Skin of body (tissue), 3 donors: ENCODE measurements at places on chromosomes 3 and 15. TPM values are rescaled to one million over a fixed set of nuclear protein-coding genes. Genes with fewer than 3 reads are reported as not detected.

- DNase-seq, result no peak
These were observed 62.1 kb downstream of the SLC49A4 start for GRCh38 chr3:122857019-122857418.

GRCh38 chr3:88469216-88469615 is 319.5 kb downstream of the C3orf38 start:
- no peak for DNase-seq

DNA sequence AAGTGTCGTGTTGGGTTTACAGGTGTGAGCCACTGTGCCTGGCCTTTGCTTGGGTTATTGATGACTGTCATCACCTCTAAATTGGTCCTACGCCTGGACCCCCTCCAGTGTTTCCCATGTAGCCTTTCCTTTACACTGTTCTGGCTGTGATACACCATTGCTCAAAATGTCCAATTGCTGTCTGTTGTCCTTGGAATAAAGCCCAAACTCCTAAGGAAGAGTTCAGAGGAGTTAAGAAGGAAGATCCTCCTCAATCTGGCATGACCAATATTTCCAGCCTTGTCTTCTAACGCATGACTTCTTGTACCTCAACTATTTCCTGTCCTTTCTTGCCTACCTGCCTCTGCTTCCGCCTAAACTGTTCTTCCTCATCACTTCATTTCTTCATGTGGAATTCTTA is 113.1 kb downstream of the POLR2M start:
- DNase-seq, result no peak

DNA sequence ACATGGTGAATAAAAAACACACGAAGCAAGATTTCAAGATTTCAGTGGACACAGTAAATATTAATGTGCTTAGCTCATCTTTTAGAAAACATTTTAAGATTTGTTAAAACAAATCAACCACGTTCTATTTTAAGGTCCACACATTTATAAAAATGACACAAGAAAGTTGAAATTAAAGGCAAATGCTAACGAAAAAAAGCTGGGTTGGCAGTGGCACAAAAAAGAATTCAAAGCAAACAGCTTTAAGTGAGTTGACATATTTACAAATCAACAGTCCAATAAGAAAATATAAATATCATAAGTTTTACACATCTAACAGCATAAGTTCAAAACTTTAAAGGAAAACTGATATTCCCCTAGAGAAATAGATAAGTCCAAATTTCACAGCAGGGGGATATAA is 430.4 kb upstream of the CCDC54 start:
- DNase-seq, result no peak

GRCh38 chr15:29143293-29143692 is 126.3 kb downstream of the NSMCE3 start:
- DNase-seq, result no peak

GRCh38 chr3:5210926-5211325 is 23.4 kb downstream of the EDEM1 start:
- no peak for DNase-seq

DNA sequence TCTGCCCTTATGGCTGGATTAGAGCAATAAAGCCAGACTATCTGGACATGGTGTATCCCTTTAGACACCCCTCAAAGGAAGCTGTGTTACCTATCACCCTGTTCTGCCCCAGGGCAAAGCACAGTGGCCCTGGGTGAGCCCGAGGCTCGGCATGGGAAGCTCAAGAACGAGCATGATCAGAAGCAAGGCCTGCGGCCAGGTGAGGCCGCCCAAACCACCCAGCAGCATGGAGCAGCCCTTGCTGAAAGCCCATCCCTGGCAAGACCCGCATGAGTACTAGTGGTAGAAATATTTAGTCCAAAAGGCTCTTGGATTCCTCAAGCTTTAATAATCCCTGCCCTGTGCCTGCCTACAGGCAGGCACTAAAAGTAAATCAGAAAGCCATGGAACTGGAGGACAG is 261.1 kb downstream of the MEX3B start:
- no peak for DNase-seq

DNA sequence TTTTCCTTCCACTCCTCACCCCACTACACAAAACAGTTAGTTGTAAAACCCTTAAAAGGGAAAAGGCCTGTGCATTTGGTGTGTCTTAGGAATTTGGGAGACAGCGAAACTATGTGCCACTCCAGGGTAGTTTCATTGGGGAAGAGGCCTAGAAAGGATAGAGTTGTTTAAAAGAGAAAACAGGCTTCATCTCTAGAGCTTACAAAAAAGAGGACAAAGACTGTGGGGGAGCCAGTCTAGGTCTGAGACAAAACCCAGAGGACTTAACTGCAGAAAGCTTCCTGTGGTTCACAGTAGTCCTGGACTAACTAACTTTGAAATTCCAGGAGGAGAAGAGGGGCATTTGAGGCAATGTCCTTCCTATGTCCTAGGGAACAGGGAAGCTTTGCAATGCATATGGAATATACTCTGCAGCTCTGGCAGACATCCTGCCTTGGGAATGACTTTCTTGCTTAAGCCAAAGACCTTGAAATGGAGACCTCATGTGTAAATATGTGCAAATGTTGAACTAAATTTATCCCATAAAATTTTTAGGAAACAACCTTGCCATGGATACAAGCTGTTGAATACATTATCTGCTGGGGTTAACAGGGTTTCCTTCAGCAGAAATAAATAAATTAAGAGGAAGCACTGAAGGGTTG is 159.4 kb downstream of the LSAMP start:
- DNase-seq, result peak; percentile 3

DNA sequence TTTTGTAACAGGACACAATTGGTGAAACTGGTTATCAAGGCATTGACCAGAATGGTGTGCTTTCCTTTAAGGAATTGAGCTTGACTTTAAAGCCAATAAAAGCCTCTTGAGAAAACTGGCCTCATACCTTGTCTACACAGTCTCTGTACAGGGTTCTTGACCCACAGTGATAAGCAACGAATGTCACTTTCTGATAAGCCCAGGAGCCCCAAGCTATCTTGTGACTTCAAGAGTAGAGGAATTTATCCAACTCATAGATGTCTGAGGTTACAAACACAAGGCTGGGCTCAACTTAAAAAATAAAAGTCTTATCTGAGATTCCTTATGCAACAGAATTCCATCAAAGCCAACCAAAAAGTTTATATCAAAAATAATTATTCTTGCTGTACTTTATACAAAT is 212.1 kb downstream of the GBE1 start:
- DNase-seq, result no peak

DNA sequence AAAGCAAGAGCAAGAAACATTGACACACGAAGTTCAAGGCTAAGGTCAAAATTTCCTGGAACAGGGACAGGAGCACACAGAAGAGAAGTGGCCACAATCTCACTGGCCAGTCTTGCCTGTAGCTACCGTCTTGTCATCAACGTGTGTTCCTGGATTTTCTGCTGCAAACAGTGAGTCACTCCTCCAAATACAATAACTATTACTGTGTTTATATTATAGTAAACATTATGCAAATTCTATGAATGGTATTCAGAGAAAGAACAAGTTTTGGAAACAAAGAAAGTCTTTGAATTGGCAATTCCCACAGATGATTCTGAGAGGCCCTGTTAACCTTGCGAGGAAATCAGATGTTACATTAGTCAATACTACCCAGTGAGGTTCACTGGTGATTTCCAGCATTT is 220.5 kb downstream of the FAM43A start:
- no peak for DNase-seq

- no peak for DNase-seq
These were observed 25.6 kb downstream of the SEC22C start for GRCh38 chr3:42556089-42556632.

DNA sequence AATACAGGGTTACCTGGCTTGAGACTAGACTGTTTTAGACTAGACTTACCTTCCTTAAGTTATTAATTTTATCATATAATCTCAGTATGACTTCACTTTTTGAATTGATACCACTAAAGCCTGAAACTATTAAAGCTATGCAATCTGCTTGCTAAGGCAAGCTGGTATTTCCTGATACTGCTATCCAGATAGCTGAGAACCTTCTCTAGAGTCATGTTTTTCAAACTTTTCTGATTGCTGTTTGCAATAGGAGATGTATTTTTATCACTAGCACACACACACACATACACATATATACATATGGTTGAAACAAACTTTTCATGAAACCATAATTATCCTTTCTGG is 9.3 kb upstream of the MAGI1 start:
- no peak for DNase-seq

- no peak for DNase-seq
These were observed 121.8 kb downstream of the ADAMTSL3 start for GRCh38 chr15:83775738-83776137.

GRCh38 chr3:112200317-112200666 is 67.2 kb upstream of the GCSAM start:
- DNase-seq, result no peak

- no peak for DNase-seq
These were observed 30.5 kb downstream of the RFTN1 start for GRCh38 chr3:16482770-16483531.

DNA sequence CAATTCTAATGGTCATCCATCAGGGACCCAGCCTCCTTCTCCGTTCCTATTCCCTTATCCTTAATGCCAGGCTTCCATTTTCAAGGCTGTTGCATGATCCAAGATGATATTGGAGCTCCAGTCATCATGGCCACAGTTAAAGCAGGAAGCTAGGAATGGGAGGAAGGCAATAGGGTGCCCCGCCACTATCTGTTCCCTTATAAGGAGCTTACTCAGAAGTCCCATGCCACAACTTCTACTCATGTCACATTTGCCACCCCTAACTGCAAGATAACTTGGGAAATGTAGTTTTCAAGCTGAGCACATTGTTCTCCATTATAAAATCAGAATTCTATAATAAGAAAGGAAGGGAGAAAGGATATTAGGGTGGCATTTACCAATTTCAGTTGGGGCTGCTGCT is 38.6 kb upstream of the SPSB4 start:
- no peak for DNase-seq

GRCh38 chr3:117708601-117709000 is 999.0 kb downstream of the TUSC7 start:
- DNase-seq, result no peak

DNA sequence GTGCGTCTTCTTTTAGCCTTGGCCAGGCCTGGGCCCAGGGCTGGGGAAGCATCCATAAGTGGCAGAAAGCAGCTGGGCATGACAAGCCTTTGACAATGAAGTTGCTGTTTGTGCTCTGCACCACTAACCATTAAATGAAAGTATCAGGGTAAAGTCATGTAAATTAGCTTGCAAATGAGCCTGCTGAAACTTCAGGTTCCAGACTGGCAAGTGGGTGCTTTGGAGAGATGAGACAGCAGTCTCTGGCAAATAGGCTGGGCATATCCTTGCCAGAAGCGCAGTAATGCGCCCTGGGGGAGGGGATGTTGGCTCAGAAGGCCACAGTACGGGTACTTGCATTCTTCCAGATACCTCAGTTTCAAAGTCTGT is 40.7 kb downstream of the RAB6B start:
- DNase-seq, result no peak

GRCh38 chr3:120773932-120774331 is 31.4 kb downstream of the GTF2E1 start:
- no peak for DNase-seq

GRCh38 chr3:7999384-7999783 is 502.2 kb upstream of the LMCD1 start:
- DNase-seq, result no peak

GRCh38 chr3:157738441-157738840 is 235.2 kb upstream of the VEPH1 start:
- no peak for DNase-seq

DNA sequence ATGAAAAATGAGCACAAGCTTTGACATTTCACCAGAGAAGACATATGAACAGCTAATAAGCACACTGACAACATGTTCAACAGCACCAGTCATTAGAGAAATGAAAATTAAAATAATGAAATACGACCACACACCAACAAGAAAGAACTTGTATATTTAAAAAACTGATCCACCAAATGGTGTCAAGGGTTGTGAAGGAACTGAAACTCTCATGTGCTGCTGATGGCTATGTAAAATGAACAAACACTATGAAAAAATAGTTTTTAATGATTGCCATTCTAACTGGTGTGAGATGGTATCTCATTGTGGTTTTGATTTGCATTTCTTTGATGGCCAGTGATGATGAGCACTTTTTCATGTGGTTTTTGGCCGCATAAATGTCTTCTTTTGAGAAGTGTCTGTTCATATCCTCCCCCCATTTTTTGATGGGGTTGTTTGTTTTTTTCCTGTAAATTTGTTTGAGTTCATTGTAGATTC is 193.8 kb downstream of the SCAPER start:
- DNase-seq, result no peak

DNA sequence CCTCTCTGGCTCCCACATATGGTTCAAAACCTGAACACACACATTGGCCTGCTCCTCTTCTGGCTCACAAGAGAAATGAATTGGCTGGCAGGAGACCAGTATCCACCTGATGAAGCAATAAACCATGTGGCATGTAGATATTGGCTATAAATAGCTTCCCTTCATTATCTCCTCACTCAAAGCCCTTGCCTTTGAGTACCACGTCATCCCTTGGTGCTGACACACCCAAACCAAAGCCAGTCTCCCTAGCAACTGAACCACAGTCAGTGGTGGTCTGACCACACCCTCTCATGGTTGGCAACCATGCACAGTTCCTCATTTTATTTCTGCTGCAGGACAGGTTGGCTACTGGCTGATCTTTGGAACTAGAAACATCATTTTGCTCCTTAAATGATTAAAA is 98.8 kb downstream of the ZNF621 start:
- no peak for DNase-seq

- no peak for DNase-seq
These were observed 131.7 kb downstream of the ATP8B4 start for GRCh38 chr15:49987198-49987785.

The RASGRP1 gene
- 4.5 TPM for total RNA-seq

The GUCA1C gene
- total RNA-seq, result not detected

The ENTPD3 gene
- 0.79 TPM for total RNA-seq

The LTK gene
- total RNA-seq, result 0.69 TPM

The GRK7 gene
- total RNA-seq, result 0.10 TPM

The SGO1 gene
- 4.4 TPM for total RNA-seq

The ABTB1 gene
- 11.5 TPM for total RNA-seq

The NAA80 gene
- total RNA-seq, result 2.2 TPM

The GPR15 gene
- total RNA-seq, result not detected

The SLC7A14 gene
- total RNA-seq, result under 0.01 TPM

The P2RY1 gene
- 5.7 TPM for total RNA-seq

The FOXL2NB gene
- total RNA-seq, result 0.39 TPM
